ENCODE measurements at places on chromosomes 5 and 9.

GRCh38 chr5:58394339-58394738 is 65.5 kb downstream of the PLK2 start:
- H3K27me3 ChIP-seq, result no peaks in the 10 kb centered on the region
- H3K27ac ChIP-seq, result no peak overlapping the region
- no peak overlapping the region for H3K4me3 ChIP-seq
- no peak for DNase-seq

DNA sequence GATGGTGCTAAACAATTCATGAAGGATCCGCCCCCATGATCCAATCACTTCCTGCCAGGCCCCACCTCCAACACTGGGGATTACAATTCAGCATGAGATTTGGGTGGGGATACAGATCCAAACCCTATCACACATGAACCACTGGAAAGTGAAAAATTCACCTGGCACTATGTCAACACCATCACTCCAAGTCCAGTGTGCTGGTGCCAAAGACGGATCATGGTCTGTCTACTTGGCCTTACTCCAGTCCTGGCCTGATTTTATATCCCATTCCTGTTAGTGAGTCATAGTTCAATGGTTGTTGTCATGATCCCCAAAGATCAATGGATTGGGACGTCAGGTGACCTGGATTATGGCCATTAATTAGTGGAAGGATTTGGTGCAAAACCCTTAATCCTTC is 147.4 kb upstream of the RPS23 start:
- H3K36me3 ChIP-seq, result no peaks in the 10 kb centered on the region
- no peak overlapping the region for H3K27ac ChIP-seq
- H3K4me1 ChIP-seq, result peaks cover 5% of the 10 kb centered on the region

DNA sequence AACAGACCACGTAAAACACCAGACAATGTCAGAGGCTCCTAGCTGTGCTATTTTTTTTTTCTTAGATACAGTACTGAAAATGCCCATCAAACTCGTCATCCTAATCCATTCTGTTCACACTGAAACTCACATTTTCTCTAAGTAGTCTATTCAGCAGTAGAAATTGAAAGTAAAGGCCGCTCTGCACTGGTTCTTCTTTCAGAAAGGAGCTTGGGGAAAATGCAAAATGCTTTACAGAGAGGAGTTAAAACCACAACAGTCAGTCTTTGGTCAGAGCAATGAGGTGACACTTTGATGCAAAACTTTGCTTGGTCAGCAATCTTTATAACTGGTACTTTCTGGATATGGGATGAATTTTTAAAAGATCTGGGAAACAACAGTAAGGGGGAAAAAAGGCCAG is 43.8 kb upstream of the SUSD1 start:
- H3K4me1 ChIP-seq, result no peaks in the 10 kb centered on the region
- no peak overlapping the region for H3K27ac ChIP-seq
- DNase-seq, result no peak
- H3K4me3 ChIP-seq, result no peak overlapping the region
- H3K27me3 ChIP-seq, result no peaks in the 10 kb centered on the region

DNA sequence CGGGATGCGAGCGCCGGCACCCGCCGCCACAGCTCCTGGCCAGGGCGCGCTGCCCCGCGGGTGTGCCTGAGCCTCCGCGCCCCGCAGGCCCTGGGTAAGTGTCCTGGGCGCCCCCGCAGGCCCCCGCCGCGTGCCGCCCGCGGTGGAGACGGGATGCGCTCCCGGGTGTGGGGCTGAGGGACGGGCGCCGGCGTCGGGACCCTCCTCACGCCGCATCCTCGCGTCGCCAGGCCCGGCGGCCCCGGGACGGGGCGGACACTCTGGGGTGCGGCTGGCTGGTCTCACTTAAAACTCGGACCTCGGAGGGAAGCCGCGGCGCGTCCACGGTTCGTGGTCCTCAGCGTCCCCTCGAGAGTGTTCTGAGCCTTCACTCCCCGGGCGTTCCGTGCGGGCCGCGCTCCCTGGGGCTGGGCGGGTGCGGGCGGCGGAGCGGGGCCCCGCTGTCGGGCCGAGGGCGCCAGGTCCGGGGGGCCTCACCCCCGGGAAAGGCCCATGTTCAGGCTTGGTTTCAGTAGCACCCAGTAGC is 275 bp downstream of the AHRR start:
- H3K27me3 ChIP-seq, result no peaks in the 10 kb centered on the region
- H3K4me1 ChIP-seq, result peaks cover 1% of the 10 kb centered on the region
- no peak overlapping the region for H3K4me3 ChIP-seq
- DNase-seq, result no peak
- H3K36me3 ChIP-seq, result peaks cover 6% of the 10 kb centered on the region
- no peak overlapping the region for H3K27ac ChIP-seq

DNA sequence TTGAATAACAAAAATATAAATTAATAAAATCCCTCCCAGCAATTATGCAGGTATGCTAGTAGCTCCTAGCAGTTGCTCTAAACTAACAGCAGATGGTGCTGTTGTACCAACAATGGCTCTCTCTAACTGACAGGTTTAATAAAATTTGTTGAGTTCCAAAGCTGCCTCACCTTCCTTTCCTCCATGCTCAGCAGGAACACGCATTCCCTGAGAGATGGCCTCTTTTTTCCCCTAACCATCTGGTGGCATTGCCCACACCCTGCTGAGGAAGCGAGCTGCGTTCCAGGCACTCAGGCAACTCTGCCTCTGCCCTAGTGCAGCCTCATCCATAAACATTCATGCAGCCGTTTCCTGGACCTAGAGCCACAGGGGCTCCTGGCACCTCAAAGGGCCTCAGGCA is 106.2 kb downstream of the KLHL3 start:
- H3K27me3 ChIP-seq, result no peaks in the 10 kb centered on the region
- H3K27ac ChIP-seq, result no peak overlapping the region
- H3K4me3 ChIP-seq, result no peak overlapping the region

DNA sequence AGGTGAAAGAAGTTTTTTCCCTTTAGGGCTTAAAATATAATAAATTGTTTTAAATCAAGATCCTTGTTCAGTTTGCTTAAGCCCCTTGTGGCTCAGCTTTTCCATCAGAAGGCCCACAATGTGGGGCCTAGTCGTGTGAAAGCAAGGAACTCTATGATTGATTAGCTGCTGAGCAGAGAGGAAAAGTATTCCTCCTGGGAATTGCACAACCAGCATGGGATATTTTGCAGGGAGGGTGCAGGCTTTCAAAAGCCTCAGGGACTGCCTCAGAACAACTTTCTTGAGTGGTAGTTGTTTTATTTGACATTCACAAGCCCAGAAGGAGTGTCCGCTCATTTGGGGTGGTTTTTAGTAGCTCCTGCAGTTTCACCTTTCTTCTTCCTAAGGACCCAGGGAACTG is 19.8 kb downstream of the TTC23L start:
- no peaks in the 10 kb centered on the region for H3K4me1 ChIP-seq
- H3K27ac ChIP-seq, result no peak overlapping the region
- no peak for DNase-seq
- no peak overlapping the region for H3K4me3 ChIP-seq
- peaks cover 7% of the 10 kb centered on the region for H3K27me3 ChIP-seq
- no peaks in the 10 kb centered on the region for H3K36me3 ChIP-seq

DNA sequence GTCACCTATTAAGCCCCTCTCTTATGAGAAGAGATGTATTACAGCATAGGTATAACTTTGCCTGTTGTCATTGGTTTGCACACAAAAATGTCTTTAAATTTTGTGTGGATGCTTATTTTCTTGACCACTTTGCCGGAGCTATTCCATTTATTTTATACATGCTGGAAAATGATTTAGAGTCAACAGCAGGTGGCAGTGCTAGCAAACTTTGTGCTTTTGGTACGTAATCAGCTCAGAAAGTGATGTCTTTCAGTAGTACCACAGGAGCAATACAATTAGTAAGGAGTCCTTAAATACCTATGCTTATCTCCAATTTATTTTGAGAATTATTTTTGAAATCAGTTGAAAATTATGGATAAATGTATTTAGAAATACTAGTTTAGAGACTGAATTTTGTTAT is 19.8 kb upstream of the NUDT12 start:
- no peaks in the 10 kb centered on the region for H3K36me3 ChIP-seq
- no peaks in the 10 kb centered on the region for H3K4me1 ChIP-seq
- no peak overlapping the region for H3K27ac ChIP-seq

DNA sequence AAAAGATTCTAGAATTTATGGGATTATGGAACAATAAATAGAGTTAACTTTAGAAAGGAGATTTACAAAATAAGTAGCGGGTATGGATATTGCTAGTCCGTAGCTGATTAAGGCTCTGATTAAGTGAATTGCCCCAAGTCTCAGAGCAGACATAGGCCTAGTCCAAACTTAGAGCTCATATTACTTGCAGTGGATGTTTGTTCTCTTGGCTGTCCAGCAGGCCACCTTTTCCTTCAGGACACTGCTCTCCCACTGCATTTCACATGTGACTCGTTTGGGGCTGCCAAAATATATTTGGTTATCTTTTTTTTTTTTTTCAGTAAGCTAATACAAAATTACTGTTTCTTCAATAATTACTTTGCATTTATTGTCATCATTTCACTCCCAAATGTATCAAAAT is 76.6 kb downstream of the ARRDC3 start:
- no peak overlapping the region for H3K4me3 ChIP-seq
- H3K36me3 ChIP-seq, result no peaks in the 10 kb centered on the region
- no peak overlapping the region for H3K27ac ChIP-seq
- no peak for DNase-seq

DNA sequence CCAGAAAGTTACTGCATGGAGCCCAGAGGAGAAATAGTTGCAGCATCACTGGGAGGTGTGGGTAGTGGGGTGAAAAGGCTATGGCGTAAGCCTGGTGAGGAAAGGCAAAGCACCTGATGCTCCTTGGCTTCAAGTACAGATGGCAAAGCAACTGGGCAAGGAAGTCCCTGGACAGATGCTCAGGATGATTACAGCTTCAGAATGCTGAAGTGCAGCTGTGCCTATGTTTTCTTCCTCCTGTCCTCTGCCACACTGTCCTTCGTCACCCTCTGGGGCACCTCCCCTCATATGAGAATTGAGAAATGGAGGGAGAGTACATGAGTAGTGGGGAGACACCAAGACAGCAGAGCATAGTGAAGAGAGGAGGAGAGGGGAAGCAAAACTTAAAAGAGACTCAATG is 328.0 kb downstream of the PDE4D start:
- no peak overlapping the region for H3K4me3 ChIP-seq
- H3K36me3 ChIP-seq, result no peaks in the 10 kb centered on the region
- H3K27ac ChIP-seq, result no peak overlapping the region
- H3K4me1 ChIP-seq, result no peaks in the 10 kb centered on the region
- no peak for DNase-seq

- H3K4me1 ChIP-seq, result peaks cover 19% of the 10 kb centered on the region
- no peak for DNase-seq
- no peaks in the 10 kb centered on the region for H3K27me3 ChIP-seq
- H3K27ac ChIP-seq, result no peak overlapping the region
- no peaks in the 10 kb centered on the region for H3K36me3 ChIP-seq
Observed at GRCh38 chr5:40490464-40491111, 189.1 kb upstream of the PTGER4 start.

GRCh38 chr9:136997830-136998234 is 1.5 kb upstream of the CLIC3 start:
- no peak overlapping the region for H3K27ac ChIP-seq
- DNase-seq, result no peak
- H3K4me3 ChIP-seq, result no peak overlapping the region
- peaks cover 15% of the 10 kb centered on the region for H3K4me1 ChIP-seq

- no peaks in the 10 kb centered on the region for H3K36me3 ChIP-seq
- no peaks in the 10 kb centered on the region for H3K27me3 ChIP-seq
Observed at GRCh38 chr5:135310328-135310989, 88.6 kb downstream of the MACROH2A1 start.

- H3K4me1 ChIP-seq, result no peaks in the 10 kb centered on the region
- H3K36me3 ChIP-seq, result no peaks in the 10 kb centered on the region
- no peak overlapping the region for H3K27ac ChIP-seq
- no peak overlapping the region for H3K4me3 ChIP-seq
- no peaks in the 10 kb centered on the region for H3K27me3 ChIP-seq
Observed at GRCh38 chr9:115439641-115440040, 321.7 kb upstream of the TNC start.

- no peaks in the 10 kb centered on the region for H3K36me3 ChIP-seq
- no peak overlapping the region for H3K27ac ChIP-seq
- H3K27me3 ChIP-seq, result no peaks in the 10 kb centered on the region
- H3K4me1 ChIP-seq, result no peaks in the 10 kb centered on the region
- H3K4me3 ChIP-seq, result no peak overlapping the region
Observed at GRCh38 chr5:11683666-11684065, 220.6 kb downstream of the CTNND2 start.

DNA sequence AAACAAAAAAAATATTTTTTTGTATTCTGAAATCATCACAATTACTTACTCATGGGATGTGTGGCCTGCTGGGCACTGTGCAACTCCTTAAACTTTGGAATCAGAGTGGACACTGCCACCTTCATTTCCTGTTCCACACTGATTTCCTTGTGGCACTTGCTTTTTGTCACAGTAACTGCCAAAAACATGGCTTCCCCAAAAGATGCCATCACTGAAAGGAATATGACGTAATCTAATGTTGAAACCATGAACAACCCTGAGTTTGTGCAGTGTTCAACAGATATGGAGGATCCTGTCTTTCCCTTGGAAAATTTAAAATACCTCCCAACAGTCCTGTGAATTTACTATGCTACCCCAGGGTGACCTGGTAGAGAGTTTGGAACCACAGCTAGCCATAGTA is 12.6 kb upstream of the IL12B start:
- H3K4me1 ChIP-seq, result peaks cover 10% of the 10 kb centered on the region
- no peaks in the 10 kb centered on the region for H3K36me3 ChIP-seq
- DNase-seq, result no peak
- H3K27me3 ChIP-seq, result no peaks in the 10 kb centered on the region
- H3K4me3 ChIP-seq, result no peak overlapping the region

DNA sequence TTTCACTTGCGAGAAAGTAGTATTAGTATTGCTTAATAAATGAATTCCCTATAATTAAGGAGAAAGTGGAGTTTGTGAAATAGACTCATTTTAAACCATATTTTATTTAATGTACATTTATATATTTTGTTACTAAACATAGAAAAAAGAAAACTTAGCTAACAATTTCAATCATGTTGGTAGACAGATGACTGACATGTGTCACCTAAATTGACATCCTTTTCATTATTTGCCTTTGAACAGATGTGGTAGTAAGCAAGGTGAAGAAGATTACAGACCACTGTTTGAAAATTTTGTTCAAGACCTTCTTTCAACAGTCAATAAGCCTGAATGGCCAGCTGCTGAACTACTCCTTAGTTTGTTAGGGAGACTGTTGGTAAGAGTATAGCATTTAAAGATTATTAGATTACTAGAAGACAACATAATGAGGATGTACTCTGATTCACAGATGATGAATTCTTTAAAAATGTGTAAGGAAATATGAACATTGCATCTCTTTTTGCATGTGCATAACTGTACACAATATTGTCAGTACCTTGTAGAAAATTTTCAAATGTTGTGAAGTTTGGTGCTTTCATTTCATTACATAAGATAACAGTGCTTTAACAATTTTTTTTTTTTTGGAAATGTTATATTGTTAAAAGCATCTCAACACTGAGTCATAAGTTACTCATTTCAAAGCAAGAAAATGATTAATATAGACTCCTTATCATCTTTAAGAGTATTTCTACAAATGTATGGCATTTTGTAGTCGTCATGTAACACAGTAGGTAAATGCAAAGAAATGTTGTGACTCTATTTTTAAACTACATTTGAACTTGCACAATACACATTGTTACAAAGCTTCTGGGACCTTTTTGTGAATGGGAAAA is 139.5 kb downstream of the NIPBL start:
- H3K4me1 ChIP-seq, result no peaks in the 10 kb centered on the region
- no peak for DNase-seq
- peaks cover 59% of the 10 kb centered on the region for H3K36me3 ChIP-seq
- no peak overlapping the region for H3K27ac ChIP-seq
- no peak overlapping the region for H3K4me3 ChIP-seq

Measured in DND-41 (cell line).